ENCODE measurements at places on chromosomes 6 and 20.
A peak's percentile ranks its signal among the peaks of the same experiment; 100 is the strongest.

- DNase-seq: no peak
Observed at GRCh38 chr6:118410001-118410400, 138.1 kb upstream of the PLN start.

DNA sequence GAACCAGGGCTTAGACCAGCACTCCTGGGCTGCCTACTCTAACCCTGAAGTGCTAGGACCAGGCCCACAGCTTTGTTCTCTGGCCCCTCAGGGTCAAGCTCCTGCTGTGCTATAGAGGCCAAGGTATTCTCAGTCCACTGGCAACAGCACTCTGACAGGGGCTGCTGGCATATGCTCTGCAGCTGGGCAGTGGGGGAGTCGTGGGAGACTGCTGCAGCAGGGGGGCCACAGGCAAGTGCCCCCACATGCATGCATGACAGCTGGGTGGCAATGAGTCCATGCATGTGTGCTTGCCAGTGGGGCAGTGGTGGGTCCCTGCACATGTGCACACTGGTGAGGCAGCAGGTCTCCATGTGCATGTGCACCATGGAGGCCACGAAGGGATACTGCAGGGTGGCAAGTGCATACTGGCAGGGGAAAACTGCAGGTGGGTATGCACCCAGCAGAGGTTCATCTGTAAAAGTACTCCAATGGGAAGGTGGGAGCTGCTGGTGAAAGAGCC, 364.9 kb upstream of the IRAK1BP1 start:
- DNase-seq: no peak

GRCh38 chr6:130369831-130370230, 4.0 kb downstream of the TMEM200A start:
- no peak for DNase-seq

DNA sequence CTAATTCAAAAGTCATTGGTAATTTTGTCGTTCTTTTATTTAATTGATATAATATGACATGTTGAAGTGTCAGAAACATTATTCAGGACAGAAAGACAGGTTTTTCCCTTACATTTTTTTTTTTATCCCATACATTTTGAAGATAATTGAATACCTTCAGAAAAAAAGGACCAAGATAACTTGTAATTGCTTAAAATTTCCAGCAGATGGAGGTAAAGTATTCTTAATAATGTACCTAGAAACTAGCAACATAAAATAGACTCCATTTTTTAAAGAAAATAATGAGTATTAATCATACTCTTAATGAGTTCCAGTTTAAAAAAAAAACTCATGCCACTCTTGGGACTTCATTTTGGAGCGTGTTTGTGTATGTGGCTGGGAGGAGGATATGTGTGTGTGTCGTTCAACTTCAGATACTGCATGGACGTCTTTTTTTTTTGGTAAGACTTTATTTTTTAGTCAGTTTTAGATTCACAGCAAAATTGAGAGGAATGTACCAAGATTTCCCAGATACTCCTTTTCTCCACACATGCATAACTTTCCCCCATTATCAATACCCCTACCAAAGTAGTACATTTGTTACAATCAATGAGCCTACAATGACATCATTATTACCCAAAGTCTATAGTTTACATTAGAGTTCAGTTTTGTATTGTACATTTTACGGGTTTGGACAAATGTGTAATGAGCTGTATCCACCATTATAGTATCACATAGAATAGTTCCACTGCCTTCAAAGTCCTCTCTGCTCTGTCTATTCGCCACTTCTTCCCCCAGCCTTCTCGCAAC, 79.4 kb downstream of the ROS1 start:
- peak; percentile 72 for DNase-seq

GRCh38 chr20:41065716-41066115, 37.1 kb downstream of the TOP1 start:
- no peak for DNase-seq

DNA sequence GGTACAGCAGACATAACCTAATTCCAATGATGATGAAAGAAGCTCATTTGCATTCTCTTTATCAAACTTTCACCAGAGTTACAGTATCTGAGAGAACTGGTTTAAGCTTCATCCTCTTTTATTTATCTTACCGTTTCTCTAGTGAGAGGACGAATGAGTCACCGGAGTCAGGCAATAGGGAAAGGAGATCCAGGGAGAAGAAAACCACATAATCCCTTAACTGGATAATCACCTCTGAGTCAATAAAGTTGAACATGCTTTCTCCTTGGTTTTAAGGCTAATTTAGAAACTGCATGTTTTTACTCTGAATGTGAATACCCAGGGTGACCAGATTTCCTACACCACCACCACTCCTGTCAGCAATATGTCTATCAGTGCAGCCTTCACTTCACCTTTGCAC, 313.7 kb upstream of the TBX18 start:
- no peak for DNase-seq

DNA sequence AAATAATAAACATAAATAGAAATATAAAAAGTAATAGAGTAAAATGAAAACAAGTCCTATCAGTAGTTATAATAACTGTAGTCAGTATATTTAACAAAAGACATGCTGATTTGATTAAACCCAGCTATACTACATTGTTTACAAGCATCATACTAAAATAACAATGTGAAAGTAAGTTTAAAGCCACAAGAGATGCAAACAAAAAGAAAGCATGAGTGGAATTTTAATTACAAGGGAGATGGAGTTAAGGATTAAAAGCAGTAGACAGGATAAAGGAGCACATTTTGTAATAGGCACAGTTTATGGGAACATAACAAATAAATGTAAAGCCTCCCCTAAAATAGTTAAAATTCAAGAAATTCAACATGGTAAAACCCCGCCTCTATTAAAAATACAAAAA, 41.5 kb downstream of the SENP6 start:
- DNase-seq: no peak

- no peak for DNase-seq
Observed at GRCh38 chr20:23585449-23585807, 17.1 kb upstream of the CST9L start.

DNA sequence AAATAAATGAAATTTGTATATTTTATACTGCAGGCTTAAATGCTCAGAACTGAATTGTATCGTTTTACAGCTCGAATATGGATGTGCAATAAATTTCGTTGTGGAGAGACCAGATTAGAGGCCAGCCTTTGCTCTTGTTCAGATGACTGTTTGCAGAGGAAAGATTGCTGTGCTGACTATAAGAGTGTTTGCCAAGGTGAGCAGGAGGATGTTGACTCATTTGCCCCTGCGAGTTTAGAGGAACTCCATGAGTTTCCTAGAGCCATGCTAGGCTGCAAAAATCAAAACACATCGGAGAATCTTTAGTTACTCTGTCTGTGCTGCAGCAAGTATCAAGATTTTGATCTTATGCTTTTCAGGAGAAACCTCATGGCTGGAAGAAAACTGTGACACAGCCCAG, 15.4 kb downstream of the ENPP3 start:
- peak; percentile 9 for DNase-seq

DNA sequence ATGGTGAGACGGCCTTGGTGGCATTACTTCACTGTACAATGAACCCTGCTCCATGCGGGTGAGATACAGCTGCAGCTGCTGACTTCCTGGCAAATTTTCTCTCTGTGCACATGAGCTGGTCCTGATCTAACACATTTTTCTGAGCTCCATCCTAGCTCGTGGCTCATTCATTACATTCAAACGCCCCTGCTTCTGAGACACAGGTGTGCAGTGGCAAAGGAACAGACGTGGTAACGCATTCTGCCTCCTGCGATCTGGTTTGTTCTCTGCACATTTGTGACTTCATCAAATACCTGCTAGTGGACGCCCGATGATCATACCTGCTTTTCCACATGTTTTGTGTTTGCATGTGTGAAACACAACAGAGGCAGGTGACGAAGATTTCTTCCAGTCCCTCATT, 189.6 kb upstream of the PDE10A start:
- no peak for DNase-seq

- DNase-seq: no peak
Observed at GRCh38 chr6:34901930-34902329, 12.9 kb downstream of the ANKS1A start.

DNA sequence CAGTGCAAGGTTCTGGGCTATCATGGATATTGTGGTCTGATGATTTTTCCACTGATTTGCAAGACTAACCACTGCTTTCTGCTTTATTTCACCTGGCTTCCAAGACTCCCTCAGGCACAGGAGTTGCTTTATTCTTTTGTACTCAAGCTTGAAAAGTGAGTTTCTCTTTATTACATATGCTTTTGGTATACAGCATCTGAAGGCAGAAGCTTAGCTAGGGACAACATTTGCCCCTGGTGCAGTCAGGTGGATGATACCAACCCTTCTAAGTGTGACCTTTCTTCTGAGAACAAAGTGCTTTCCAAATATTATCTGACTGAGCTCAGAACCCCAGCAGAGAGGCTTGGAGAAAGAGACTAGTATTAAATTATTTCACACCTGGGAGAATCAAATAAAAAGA, 94.0 kb upstream of the PHACTR1 start:
- DNase-seq: no peak

DNA sequence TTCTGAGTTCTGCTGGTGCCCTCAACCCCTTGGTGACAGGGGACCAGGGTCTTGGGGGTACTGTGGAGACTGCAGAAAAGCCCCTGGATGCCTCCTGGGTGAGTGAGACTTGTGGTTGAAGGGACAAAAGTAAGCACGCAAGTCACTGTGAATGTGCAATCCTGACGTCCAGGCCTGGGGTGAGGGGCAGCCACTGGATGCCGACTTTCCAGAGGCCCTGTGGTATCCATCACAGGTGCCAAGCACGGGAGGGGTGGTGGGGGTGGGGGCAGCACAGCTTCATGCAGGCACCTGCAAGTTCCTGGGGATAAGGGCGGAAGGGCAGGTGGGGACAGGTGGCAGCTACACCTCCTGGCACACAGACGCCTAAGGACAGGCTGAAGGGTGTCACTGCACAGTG, 20.1 kb upstream of the UBE2V1 start:
- no peak for DNase-seq

DNA sequence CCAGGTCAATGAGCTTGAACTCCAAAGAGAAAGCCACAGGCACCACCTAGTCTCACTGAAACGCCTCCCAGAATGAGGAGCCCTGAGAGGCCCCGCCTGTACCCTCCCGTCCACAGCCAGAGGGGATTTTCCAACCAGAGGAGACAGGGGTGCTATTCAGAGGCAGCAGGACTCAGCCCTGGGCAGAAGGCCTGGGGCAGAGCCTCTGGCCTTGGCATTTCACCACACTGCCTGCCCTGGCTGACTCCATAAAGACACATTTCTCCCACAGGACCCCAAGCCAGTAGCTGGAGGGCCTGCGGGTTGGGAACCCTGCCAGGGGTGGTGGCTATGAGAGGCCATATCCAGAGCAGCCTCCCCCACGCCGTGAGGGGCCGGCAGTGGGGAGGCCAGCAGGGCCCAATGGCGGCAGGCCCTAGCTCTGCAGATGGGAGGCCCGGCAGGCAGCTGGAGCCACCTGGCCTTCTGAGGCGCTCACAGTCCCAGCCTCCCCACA, 159.3 kb downstream of the PREX1 start:
- no peak for DNase-seq

DNA sequence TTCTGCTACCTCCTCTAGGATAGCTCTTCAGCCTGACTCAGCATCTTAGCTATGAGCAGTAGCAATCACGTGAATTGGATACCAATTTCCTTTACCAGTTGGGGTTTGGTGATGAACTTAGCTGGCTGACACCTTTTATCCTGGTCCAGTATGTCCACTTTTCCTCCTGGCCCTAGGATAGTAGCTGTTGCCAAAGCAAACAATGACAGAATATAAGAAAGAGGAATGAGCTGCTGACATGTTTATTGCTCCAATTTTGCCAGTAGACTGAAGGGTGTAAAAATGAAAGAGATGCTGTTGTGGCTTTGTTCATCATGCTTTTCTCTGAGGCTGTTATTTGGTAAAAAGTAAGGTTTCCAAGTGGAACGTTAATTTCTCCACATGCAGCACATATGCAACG, 168.3 kb upstream of the JAG1 start:
- DNase-seq: no peak

Data from NCI-H774 (cell line).